ENCODE measurements at places on chromosomes 5 and 9. TPM values are rescaled to one million over a fixed set of nuclear protein-coding genes. Genes with fewer than 3 reads are reported as not detected.

GABRA1 gene
- not detected for total RNA-seq

SLC34A3 gene
- total RNA-seq: not detected

ADGRD2 gene
- total RNA-seq: not detected

PRR16 gene
- 0.42 TPM for total RNA-seq

BAAT gene
- 167 TPM for total RNA-seq

CDC25C gene
- total RNA-seq: not detected

CTSV gene
- 0.17 TPM for total RNA-seq

AIF1L gene
- total RNA-seq: 1.8 TPM

LCNL1 gene
- total RNA-seq: 0.08 TPM

ATG12 gene
- total RNA-seq: 43.1 TPM

DTWD2 gene
- 10.7 TPM for total RNA-seq

DNA sequence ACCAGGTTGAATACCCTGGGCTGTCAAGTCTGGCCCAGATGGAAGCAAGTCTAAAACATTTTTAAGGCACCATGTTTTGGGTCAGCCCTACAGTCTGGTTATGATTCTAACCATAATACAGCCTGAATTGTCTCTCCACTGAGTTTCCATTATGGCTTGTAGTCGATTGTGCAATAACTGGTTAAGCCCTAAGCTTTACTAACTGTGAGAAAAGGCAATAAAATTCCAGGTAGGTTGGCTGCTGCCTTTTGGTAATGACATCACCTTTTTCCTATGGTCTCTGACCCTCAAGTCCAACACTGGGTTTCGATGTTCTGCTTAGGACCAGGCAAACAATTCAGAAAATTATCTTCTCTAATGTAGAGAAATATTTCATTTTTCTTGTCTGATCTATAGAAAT lies 243.3 kb downstream of the ACTL7B start:
- no peaks in the 10 kb centered on the region for H3K4me1 ChIP-seq
- H3K27ac ChIP-seq: no peak overlapping the region
- H3K27me3 ChIP-seq: peaks cover 4% of the 10 kb centered on the region

- no peak overlapping the region for H3K4me3 ChIP-seq
- H3K36me3 ChIP-seq: no peaks in the 10 kb centered on the region
- no peaks in the 10 kb centered on the region for H3K27me3 ChIP-seq
- peaks cover 4% of the 10 kb centered on the region for H3K4me1 ChIP-seq
- no peak for DNase-seq
These were observed 5.1 kb upstream of the GMCL2 start for GRCh38 chr5:178192244-178192643.

GRCh38 chr5:150119421-150120061 lies 33.2 kb upstream of the CSF1R start:
- H3K27ac ChIP-seq: no peak overlapping the region
- peaks cover 28% of the 10 kb centered on the region for H3K36me3 ChIP-seq
- no peak for DNase-seq
- no peaks in the 10 kb centered on the region for H3K27me3 ChIP-seq

GRCh38 chr5:58405175-58405574 lies 54.7 kb downstream of the PLK2 start:
- no peak overlapping the region for H3K27ac ChIP-seq
- no peak overlapping the region for H3K4me3 ChIP-seq
- H3K27me3 ChIP-seq: no peaks in the 10 kb centered on the region
- H3K4me1 ChIP-seq: no peaks in the 10 kb centered on the region
- DNase-seq: no peak
- no peaks in the 10 kb centered on the region for H3K36me3 ChIP-seq

DNA sequence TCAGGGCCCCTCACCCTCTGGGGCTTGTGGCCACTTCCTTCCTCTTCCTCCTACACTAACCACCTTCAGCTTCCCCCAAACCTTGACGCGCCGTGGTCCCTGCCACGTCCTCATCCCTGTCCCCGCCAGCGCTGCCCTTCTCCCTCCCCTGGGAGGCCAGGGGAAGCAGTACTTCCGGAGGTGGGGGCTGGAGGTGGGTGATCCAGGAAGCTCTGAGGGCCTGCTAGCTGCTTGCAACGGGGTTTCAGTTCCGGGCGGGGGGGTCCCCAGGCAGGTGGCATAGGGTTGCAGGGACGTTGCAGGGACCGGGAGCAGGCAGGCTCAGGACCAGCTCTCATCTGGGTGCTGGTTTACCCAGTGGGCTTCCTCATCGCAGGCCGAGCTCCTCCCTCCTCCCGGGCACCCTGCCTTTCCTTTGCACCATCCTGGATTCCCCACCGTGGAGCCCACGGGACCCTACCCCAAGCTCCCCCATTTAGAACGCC lies 70.0 kb downstream of the RXRA start:
- H3K27me3 ChIP-seq: no peaks in the 10 kb centered on the region
- H3K4me1 ChIP-seq: peaks cover 26% of the 10 kb centered on the region

DNA sequence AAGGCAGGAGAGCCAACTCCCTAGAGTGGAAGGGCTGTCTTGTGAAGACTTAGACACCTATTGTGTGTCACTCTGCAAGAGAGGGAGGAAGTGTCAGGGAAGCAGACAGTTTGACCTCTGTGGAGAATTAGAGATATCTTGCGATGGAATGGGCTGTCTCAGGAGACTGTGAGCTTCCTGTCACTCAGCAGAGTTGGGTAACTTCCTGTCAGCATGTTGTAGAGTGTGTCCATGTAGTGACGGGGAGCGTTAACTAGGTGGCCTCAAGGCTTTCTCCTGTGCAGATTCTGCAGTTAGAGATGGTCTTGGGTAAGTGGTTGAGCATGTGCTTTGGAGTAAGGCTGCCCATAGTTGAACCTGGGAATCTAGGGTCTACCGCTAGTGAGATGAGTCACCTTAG lies 136.5 kb downstream of the KIF4B start:
- H3K36me3 ChIP-seq: no peaks in the 10 kb centered on the region
- no peak overlapping the region for H3K27ac ChIP-seq
- H3K27me3 ChIP-seq: no peaks in the 10 kb centered on the region
- H3K4me3 ChIP-seq: no peak overlapping the region
- no peak for DNase-seq
- no peaks in the 10 kb centered on the region for H3K4me1 ChIP-seq

DNA sequence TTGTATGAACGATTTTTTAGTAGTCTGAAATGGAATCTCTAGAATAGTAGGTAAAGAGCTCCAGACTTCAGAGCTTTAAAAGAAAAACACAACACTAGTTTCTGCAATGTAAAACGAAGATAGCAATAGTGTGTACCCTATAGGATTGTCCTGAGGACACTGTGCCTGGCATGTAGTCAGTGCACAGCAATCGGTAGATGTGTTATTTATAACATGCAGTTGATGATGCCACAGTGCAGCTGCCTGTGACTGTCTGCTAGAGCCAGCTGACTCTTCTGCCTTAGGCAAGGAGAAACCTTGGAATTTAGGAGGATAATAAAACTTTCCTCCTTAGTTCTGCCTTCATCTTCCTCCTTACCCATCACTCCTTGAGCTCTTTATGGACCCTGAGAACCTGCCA lies 27.7 kb upstream of the TMOD1 start:
- peaks cover 5% of the 10 kb centered on the region for H3K4me1 ChIP-seq
- DNase-seq: no peak
- peaks cover 5% of the 10 kb centered on the region for H3K36me3 ChIP-seq
- no peak overlapping the region for H3K4me3 ChIP-seq
- H3K27ac ChIP-seq: no peak overlapping the region

- no peaks in the 10 kb centered on the region for H3K36me3 ChIP-seq
- no peak overlapping the region for H3K27ac ChIP-seq
- no peaks in the 10 kb centered on the region for H3K4me1 ChIP-seq
- H3K4me3 ChIP-seq: no peak overlapping the region
- DNase-seq: no peak
- no peaks in the 10 kb centered on the region for H3K27me3 ChIP-seq
These were observed 257.4 kb downstream of the BNC2 start for GRCh38 chr9:16613051-16613450.

- peaks cover 12% of the 10 kb centered on the region for H3K4me1 ChIP-seq
- H3K36me3 ChIP-seq: peaks cover 72% of the 10 kb centered on the region
- no peak overlapping the region for H3K4me3 ChIP-seq
- no peaks in the 10 kb centered on the region for H3K27me3 ChIP-seq
- H3K27ac ChIP-seq: no peak overlapping the region
These were observed 69.4 kb downstream of the PSMB7 start for GRCh38 chr9:124345751-124346281.

DNA sequence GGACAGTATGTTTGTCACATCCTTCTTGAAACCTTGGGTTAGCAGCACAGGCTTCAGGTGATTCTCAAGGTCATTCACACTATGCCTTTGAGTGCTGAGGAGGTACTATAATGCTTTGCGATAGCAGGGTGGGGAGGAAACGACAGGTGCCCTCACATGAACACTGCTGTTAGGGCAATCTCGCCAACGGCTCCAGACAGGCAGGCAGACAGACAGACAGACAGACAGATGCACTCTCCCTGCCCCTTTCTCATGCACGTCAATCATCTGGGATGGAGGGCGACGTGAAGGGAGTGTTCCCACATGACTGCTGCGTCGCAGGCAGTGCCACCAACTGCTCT lies 82.9 kb downstream of the RAPGEF1 start:
- H3K4me3 ChIP-seq: no peak overlapping the region
- H3K27ac ChIP-seq: peak overlapping the region; percentile 47
- peaks cover 34% of the 10 kb centered on the region for H3K4me1 ChIP-seq
- no peaks in the 10 kb centered on the region for H3K27me3 ChIP-seq

DNA sequence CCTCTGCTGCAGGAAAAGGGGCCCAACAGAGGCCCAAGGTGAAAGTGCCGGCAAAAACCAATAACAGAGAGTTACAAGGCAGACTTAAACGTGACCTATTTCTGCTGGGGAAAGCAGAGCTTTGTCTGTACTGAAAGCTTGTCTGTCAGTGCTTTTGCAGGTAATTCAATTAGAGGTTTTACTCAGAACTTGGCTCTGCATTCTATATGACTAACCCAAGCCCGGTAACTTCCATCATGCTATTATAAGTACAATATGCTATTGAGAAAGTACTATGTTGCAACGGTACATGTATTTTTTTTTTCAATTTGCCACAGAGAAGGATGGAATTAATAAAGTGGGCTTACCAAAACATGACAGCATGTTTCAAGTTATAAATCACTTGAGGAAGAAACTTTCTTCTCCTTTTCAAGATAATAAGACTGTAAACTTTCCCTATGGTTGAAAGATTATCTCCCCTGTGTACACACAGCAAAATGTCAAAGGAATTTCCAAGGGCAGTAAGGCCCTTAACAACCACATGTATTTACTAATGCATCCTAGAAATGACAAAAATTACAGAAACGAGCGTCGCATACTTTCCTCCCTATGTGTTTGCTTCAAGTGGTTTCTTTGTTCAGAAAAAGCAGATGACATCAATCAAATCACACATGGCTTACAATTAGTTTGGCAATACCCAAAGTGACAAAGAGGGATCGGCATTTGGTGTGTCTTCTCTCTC lies 282.4 kb downstream of the EFNA5 start:
- H3K36me3 ChIP-seq: no peaks in the 10 kb centered on the region
- no peaks in the 10 kb centered on the region for H3K27me3 ChIP-seq
- no peak overlapping the region for H3K4me3 ChIP-seq
- DNase-seq: no peak
- H3K27ac ChIP-seq: peak overlapping the region; percentile 9
- no peaks in the 10 kb centered on the region for H3K4me1 ChIP-seq

DNA sequence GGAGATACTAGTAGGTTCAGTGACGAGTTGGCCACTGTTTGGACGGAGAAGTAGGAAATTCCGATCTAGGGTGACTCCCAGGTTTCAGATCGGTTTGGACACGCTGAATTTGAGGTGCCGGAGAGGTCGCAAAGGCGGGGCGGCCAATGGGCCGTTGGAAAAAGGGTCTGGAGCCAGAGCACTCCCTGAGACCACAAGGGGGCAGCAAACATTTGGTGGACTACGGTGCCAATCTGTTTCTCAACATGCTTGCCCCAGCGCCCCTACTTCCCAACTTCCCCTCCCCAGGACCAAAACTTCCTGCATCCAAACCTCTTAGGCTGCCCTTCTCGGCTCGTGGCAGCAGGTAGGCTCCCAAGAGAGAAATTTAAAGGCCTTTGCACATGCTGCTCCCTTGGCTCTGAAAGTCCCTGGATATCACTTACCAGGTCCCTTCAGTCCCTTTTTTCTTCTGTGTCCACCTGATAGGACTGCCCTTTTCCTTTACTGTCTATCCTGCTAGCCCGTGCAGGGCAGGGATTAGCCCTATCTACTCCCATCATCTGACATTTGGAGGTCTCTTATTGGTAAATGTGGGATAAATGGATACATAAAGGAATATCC lies 992 bp upstream of the RPP25L start:
- peaks cover 11% of the 10 kb centered on the region for H3K4me1 ChIP-seq
- H3K36me3 ChIP-seq: peaks cover 23% of the 10 kb centered on the region
- H3K27ac ChIP-seq: peak overlapping the region; percentile 90
- peak overlapping the region; percentile 70 for H3K4me3 ChIP-seq
- H3K27me3 ChIP-seq: no peaks in the 10 kb centered on the region

DNA sequence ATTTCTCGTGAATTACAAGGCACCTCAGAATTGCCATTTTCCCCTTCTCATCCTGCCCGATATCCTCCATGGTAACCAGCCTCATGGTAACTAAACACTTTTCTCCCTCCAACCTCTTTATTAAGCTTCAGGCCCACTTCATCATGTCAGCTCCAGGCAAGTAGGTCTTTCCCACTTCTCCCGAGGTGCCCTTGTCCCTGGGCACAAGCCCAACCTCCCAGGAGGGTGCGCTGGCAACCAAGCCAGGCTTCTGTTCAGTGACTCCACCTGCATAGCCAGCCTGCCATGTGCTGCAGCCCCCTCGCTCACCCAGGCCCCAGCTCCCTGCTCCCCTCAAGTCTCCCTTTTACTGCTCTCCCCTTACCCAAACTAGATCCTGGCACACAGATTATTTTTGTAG lies 47.4 kb upstream of the AFAP1L1 start:
- no peaks in the 10 kb centered on the region for H3K27me3 ChIP-seq
- H3K4me1 ChIP-seq: peaks cover 25% of the 10 kb centered on the region
- no peak overlapping the region for H3K27ac ChIP-seq
- H3K36me3 ChIP-seq: peaks cover 4% of the 10 kb centered on the region

GRCh38 chr5:158676642-158677469 lies 422.9 kb downstream of the EBF1 start:
- DNase-seq: no peak
- no peaks in the 10 kb centered on the region for H3K4me1 ChIP-seq
- H3K27me3 ChIP-seq: peaks cover 2% of the 10 kb centered on the region
- H3K4me3 ChIP-seq: no peak overlapping the region
- H3K27ac ChIP-seq: no peak overlapping the region
- H3K36me3 ChIP-seq: no peaks in the 10 kb centered on the region
